Stimulated activated CD8-positive, alpha-beta memory T cell treated with anti-CD3 and anti-CD28 coated beads, Interleukin-4, amount 100 ng/mL, for 4 hours (primary cell): ENCODE measurements at places on chromosomes 2 and 18.

GRCh38 chr2:127615511-127616166 is 30.3 kb upstream of the GPR17 start:
- DNase-seq: no peak

DNA sequence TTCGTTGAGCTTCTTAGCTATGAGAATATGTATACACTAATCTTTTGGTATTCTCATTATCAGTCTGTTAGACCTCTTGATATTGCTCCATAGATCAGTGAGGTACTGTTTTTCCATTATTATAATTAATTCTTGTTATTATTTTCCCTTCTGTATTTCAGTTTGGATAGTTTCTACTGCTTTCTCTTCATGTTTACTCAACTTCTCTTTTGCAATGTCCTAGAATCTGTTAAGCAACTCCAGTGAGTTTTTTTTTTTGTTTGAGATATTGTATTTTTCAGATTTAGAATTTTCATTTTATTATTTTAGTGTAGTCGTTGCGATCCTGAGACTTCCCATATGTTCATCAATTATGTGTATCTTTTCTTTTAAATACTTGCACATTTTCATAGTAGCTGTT is 260.8 kb downstream of the SETBP1 start:
- no peak for DNase-seq

DNA sequence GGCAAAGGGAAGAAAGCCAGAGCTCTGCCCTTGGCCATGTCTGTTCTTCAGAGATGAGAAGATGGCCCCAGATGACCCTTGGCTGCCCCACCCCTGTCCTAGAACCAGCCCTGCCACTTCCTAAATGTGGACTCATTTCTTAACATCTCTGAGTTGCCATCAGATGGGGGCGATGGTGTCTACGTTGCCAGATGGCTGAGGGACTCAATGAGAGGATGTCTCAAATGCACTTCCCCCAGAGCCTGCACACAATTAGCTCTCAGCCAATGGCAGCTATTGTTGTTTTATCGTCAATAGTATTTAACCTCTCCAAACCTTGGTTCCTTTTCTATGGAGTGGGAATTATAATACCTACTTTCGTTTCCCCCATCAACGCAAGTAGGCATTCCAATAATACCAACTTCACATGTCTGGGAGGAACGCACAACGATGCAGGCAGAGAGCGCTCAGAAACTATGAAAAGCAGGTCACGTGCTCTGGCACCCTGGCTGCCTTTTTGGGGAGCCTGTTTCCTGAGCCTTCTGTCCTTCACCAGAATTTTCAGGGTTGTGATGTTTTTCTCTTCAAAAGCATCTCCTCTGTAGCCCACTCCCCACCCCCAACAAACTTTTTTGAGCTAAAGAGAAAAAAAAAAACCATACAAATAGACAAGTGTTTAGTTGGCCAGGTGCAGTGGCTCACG is 100.3 kb downstream of the MCFD2 start:
- DNase-seq: no peak

- DNase-seq: no peak
These were observed 165.0 kb downstream of the PLCL1 start for GRCh38 chr2:197969391-197969893.

GRCh38 chr2:162261032-162261945 is 18.0 kb upstream of the FAP start:
- no peak for DNase-seq

GRCh38 chr18:43108882-43109281 is 6.6 kb downstream of the RIT2 start:
- no peak for DNase-seq

GRCh38 chr2:148021886-148022285 is 995 bp downstream of the MBD5 start:
- no peak for DNase-seq

DNA sequence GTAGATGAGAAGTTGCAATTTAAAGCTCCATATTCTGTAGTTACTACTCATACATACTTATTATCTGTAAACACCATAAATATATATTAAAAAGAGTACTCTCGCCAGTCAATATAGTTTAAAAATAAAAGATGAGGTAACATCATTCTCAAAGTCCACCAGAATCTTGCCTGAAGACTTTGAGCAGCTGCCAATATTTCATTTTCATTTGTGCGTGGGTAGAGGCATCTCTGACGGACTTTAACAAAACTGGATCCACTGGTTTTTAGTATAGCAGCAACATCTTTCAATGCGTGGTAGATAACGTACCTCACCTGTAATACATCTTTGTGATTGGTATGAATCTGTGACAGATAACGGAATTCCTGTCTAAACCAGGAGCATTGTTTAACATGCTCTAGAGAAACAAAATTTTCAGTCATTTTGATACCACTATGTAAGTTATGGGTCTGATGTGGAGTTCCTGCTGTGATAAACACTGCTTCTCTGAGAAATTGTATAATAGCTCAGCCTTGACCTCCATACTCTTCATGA is 45.0 kb downstream of the WDR75 start:
- DNase-seq: no peak

GRCh38 chr2:185802926-185803325 is 64.3 kb downstream of the FSIP2 start:
- no peak for DNase-seq

DNA sequence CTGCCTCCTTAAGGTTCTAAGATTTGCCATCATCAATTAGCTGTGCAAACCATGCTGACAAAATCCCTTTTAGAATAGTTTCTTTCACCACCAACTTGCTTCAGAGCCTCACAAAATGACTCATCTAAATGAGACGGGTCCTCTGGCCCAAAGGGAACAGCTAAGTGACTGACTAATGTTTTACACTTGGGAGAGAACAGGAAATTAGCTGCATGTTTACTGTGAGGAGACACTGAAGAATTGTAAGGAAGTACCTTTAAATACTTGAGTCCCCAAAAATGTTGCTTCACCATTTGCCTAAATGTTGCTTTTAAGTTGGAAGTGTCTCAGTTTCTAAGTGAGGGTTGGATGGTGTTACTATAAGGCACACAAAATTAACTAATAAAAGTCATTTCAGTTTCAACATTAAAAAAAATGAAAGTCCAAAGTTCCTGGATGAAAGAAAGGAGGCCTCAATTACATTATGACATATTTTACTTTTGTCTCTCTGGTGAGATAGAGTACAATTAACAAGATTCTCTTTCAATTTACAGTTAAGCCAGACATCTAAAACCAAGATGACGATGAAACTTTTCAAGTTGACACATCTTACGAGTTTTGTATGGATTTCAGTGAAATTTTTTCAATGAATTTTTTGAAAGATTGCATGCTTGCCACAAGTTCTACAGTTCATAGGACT is 229.1 kb upstream of the FN1 start:
- DNase-seq: no peak

GRCh38 chr2:236176951-236177350 is 8.8 kb upstream of the GBX2 start:
- no peak for DNase-seq

DNA sequence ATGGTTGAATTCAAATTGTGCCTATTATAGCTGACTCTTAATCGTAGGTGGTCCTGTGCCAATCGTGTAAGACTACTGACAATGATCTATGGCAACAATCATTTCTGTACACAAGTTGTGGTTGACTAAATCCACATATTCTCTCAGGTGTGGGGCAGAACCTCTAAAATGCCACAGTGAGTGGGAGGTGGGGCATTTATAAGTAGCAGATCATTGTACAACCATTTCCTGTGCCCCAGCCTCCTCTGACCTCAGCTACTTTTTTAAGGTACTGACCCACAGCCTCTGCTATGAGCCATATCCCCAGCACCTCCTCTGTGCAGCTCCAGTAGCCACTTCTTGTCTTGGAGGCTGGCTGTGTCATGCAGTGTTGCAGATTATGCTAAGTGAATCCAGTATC is 48.6 kb upstream of the RAPH1 start:
- no peak for DNase-seq
